ENCODE measurements at places on chromosomes 1 and 21.

- DNase-seq = no peak
Observed at GRCh38 chr1:214075999-214076707, 88.4 kb downstream of the PROX1 start.

- DNase-seq = no peak
Observed at GRCh38 chr1:96365076-96365475, 356.5 kb upstream of the PTBP2 start.

GRCh38 chr1:6673816-6674398 lies 27.7 kb downstream of the DNAJC11 start:
- DNase-seq = no peak

DNA sequence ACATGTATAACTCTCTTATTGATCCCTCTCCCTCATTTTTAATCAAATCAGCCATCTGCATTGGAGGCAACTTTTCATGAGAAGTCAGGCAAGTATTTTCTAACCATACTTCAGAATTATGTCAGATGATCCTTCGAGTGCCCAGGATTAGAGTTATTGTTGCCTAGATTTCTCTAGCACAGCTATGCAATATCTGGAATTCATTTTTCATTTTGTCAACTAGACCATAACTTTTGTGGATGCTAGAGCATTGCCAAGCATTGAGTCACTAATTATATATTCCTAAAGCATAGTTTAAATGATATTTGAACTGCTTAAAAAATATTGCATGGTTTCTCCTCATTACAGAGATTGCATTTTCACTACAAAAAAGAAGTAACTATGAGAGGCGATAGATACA lies 21.2 kb downstream of the HFM1 start:
- DNase-seq = no peak

DNA sequence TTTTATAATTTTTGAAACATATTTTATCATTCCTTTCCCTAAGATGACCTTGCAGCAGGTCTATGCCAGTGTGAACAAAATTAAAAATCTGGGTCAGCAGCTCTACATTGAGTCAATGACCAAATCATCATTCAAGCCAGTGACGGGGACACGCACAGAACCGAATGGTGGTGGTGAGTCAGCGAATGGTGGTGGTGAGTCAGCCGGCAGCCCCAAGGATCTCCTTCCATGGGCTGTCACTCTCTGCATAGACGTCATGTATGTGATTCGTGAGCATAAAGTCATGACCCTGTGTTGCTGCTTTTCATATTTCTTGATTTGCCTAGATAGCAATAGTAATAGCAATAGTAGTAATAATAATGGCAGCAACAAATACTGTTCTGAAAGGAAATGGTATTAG lies 26.3 kb downstream of the PER3 start:
- no peak for DNase-seq

DNA sequence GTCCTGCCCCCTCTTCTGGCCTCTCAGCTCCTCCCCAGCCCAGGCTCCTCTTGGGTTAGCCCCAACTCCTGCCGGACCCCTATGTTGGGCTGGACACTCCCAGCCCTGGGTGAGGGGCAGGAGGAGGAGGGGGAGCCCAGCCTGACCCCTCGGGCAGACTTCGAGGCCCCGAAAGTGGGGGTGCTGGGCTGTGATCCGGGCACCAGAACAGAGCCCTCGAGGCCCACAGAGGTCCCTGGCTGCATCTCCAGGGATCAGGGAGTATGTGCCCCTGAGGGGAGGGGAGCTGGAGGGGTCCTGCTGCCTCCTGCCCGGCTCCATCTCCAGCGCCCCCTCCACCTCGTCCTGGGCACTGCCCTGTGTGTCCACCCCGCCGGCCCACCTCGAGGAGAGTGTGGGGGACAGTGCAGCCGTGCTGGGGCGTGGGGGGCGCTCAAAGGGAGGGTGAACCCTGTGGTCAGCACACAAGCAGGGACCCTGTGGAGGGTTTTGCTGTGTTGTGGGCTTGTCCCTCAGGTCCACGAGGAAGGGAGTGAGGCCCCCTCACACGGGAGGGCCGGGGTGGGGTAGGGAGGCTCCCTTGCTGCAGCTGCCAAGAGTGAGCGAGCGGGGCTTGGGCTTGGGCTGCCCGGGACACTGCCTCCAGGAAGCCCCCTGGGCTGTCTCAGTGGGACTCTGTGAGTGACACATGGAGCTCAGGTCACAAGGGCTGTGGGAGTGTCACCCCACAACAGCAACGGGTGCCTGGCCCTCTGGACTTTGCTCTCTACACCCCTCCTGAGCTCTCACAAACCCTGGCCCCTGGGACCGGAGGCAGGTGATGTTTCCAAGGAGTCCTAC lies 54.4 kb downstream of the COL18A1 start:
- no peak for DNase-seq

- DNase-seq = no peak
Observed at GRCh38 chr1:59845091-59845490, 30.3 kb downstream of the HOOK1 start.

DNA sequence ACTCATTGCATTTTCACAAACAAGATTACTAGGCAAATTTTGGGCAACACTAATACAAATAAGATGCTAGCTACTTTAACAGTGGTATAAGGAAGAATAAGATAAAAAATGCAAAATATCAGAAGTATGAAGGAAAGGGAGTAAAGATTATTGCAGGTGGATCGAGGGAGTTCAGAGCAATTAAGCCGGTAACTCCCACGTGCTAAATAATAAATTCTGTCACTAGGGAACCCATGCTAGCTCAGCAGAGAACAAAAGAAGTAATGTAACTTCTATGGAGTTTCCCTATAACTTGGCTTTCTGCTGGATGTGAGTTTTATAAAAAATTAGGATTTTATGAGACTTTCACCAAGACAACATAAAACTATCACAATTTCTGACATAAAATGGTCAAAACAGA lies 470.5 kb upstream of the RGS18 start:
- no peak for DNase-seq

DNA sequence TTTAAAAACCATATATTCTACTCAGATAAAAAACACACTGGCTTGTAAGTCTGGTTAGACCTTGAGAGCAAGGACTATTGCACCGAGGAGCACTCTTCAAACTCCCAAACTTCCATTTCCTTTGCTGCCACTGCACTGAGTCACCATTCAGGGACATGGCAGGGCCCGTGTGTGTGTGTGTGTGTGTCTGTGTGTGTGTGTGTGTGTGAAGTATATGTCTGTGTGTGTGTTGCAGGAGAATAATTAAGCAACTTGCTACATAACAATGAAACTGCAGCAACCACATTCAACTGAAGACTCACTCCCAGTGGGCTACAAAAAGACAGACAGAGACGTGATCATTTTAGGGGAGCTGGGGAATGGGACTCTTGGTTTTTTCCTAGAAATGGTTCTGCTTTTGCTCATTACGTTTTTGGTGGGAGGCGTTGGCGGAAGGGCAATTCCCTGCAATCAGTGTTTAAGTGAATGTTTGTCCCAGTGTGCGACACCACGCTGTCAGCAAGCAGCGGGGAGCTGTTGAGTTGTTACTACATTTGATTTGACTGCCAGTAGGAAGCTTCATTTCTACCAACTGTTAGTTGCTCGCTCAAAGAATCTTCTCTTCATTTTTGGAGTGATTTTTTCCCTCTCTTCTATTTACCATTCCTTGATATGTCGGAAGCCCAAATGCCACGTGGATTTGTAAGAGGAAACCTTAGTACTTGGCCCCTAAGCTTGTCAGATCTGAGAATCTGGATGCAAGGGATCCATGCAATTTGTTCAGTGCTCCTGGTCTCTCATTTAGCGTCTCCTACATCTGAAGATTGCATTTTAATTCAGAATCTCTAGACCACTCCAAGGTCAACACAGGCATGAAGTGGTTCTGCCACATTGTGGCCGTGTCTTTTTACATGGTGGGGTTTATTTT lies 36.1 kb downstream of the ESRRG start:
- no peak for DNase-seq

DNA sequence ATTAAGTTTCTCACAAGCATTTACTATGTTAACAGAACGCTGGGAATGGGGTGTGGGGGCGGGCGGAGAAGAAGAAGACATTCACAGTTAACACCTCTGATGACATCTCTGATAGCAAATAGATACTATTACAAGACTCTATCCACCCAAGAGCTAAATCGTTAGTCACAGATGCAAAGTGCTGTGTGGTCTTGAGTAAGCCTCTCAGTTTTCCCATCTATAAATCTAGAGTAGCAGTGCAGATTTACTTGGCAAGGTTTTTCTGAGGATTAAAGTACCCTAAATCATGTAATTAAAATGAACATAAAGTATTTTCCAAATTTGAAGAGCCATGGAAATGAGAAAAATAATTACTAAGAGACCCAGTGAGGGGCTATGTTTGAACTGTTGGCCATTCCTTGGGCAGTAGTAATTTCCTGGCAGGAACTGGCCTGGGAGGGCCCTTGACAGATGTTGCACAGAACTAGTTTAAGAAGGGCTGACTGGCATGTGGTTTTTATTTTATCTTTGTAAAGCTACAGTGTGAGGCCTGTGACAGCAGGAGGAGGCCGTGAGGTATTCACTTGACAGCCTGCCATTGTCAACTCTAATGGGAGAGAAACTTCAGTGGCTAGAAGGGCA lies 58.7 kb upstream of the APOBEC4 start:
- DNase-seq = no peak

GRCh38 chr1:230189824-230190223 lies 122.8 kb downstream of the GALNT2 start:
- no peak for DNase-seq

DNA sequence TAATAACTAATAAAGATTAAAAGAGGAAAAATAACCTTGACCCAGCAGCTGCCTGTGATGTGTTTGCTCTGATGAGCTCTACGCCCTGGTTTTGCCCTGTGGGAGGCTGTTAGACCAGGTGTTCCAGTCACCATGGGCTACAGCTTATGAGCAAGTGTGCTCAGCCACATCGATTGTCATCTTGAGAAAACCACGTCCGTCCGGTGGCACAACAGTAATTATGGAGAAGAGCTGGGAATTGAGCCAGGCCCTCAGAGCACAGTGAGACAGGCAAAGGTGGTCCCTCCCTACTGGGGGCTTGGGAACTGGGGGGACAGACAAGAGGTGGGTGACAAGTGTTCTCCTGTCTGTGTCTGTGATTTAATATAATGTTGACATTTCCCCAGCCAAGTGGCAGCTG lies 420.5 kb downstream of the MATN1 start:
- DNase-seq = no peak

DNA sequence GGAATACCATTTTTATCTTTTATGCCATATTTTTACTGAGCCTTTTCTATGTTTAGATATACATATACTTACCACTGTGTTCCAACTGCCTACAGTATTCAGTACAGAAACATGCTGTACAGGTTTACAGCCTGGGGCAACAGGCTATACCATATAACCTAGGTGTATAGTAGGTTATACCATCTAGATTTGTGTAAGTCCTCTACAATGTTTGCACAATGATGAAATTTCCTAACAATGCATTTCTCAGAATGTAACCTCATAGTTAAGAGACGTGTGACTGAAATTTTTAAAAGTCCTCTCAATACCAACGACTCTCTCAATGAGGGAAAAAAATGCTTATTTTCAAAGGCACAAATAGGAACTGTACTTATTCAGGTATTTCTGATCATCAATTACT lies 21.7 kb downstream of the INTS7 start:
- DNase-seq = no peak

GRCh38 chr1:179146476-179146875 lies 64.6 kb downstream of the TOR3A start:
- DNase-seq = no peak

DNA sequence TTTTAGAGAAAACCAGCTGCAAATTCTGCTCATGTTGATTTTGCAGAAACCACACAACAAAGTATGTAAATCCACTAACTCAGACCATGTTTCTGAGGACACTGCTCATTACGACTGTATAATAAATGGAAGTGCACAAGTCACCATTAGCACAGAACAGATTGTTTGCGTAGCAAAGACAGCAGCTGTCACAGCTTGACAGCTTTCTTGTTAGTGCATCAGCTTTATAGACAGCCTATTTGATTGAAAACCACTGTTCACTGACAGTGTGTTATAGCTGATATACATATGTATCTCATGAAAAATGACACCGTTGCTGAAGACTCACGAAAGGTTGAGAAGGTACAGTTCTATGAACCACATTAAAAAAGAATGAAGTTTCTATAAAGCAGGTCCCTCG lies 560.2 kb upstream of the ZRANB2 start:
- DNase-seq = no peak

GRCh38 chr21:38897532-38898421 lies 92.0 kb downstream of the ETS2 start:
- no peak for DNase-seq

DNA sequence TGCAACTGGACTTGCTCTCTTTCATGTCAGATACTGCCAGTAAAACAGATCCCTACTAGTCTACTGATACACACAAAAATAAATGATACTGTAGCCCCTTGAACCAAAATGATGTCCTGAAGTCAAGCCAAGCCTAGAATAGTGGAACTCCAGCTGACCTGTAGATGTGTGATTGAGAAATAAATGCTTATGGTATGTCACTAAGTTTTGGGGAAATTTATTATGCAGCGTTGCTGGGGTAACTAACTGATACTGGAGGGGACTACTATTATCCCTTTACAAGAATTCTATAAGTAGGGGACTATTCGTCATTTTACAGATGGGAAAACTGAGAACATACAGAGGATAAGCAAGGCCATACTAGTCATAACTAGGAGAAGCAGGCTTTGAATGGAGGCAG lies 55.6 kb downstream of the RPL5 start:
- DNase-seq = no peak

DNA sequence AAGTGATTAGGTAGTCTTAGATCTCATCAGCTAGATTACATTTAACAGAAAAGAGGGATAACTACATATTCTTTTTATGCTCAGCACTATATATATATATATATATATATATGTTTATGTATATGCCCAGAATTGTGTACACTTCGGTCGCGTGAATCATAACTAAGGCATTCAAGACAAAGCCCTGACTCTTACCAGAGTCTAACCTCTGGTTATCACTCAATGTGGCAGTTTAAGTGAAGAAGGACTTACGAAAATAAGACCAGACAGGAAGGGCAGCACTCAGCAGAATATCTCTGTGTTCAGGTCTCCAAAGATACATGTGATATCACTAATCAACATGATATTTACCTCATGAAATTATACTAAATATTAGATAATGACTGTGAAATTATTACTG lies 1326.7 kb downstream of the MRPL39 start:
- DNase-seq = no peak

DNA sequence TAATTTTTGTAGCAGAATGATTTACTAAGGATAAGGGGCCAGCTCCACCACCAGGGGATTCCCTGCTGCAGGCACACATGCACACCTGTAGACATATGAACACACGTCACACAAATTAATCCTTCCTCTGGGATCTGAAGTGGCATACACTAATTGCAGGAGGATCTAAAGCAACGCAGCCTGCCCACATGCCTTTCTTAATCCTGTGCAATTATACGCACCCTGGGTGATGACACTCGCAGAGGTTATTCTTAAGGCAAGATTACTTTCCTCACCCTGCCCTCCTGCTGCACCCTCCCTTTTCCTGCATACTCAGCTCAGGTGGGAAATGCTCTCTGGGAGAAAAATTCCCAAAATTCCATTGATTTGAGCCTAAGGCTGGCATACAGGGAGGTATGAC lies 7.5 kb upstream of the LORICRIN start:
- no peak for DNase-seq

DNA sequence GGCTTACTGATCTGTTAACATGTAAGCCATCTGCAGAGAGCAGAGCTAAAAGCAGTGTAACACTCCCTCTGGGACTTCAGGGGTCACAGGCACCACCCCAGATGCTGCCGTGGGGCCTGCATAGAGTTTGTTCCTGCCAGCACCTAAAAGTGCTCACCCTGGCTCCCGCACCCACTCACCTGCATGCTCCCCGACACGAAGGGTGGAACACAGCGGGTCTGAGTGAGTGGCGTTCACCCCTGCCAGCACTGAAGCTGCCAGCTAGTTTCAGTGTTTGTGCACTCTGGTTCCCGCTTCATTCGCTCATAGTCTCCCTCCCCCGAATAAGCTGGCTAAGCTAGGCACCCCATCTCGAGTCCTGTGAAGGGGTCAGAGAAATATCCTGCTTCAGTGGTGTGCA lies 1681.0 kb downstream of the NCAM2 start:
- DNase-seq = no peak
